ENCODE measurements at places on chromosomes 12 and 14. TPM values are rescaled to one million over a fixed set of nuclear protein-coding genes. Genes with fewer than 3 reads are reported as not detected.

GRCh38 chr12:116959845-116960514 lies 49.2 kb downstream of the FBXW8 start:
- DNase-seq, result no peak

DNA sequence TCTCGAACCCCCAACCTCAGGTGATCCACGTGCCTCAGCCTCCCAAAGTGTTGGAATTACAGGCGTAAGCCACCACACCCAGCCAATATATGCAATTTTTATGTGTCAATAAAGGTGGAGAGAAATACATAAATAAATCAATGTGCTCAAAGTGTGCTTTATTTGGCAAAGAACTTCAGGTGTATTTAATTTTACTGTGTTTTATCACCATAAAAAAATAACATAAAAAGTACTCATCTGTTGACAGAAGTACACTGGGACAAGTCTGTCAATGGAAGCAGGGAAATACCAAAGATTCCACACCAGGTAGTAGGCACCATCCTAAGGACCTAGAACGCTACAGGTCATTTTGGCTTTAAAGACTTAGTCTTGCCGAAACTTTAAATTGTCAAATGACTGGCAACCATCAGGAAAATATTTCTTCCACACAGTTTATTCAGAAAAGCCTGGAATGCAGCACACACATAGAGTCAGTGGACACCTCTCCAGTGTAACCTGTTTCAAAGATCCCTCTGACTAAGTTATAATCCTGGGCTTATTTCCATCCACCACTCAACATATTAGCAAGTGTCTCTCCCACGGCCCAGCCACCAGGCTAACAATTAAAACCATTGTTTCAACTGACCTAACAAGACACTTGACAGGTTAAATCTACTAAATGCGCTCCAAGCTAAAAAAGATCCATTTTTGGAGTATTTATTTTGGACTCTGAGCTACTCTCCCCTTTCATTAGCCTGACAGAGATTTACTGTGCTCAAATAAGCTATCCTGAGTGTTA lies 4.2 kb downstream of the ERO1A start:
- DNase-seq, result no peak

DNA sequence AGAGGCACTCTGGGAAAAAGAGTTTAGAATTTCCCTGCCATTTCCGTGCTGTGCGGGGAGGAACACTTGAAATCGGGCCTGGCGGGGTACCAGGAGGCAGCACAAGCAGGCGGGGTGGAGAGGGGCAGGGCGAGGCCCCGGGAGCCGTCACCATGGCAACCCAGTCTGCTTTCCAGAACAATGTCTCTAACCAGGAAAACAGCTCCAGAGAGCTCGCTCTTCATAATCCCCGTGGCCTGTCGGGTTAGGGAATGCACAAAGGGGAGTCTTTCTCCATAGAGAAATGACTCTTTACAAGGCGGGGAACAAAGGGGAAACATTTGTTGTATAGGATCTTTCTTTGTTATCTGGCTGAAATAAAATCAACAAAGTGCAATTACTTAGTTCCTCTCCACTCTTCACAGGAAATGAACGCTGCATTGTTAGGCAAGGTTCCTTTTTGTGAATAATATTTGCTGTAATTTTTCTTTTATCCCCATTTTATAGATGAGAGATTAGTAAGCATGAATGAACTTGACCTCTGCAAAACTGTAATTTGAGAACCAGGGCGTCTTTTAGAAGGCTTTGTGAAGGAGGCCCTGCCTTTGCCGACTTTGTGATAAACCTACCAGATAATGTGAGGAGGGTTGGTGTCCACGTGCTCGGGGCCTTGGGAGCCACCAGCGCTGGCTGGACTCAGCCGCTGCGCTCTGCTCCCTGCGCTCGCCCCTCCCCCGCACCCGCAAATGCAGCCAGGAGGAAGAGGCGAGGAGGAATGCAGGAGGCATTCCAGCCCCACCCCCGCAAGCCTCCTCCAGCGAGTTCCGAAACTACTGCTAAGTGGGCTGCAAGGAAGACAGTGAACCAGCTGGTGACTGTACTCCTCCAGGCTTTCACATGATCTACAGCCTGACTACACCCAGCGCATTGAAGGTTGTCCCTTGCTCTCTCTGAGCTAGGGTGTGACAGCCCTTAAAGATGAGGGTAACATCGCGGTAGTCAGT lies 105.2 kb upstream of the ATF7IP start:
- DNase-seq, result peak; percentile 94

DNA sequence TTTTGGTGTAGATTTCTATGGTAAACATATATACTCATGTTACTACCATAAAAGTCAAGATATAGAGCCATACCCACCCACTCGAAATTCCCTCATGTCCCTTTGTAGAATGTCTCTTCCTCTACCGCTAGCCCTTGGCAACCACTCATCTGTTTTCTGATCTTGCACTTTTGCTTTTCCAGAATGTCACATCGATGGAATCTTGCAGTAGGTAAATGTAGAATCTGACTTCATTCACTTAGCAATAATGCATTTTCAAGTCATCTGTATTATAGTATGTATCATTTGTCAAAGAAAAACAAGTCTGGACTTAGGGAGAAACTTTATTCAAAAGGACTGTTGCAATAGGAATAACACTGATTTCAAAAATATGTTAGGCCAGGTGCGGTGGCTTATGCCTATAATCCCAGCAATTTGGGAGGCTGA lies 19.3 kb upstream of the CLEC2D start:
- no peak for DNase-seq

DNA sequence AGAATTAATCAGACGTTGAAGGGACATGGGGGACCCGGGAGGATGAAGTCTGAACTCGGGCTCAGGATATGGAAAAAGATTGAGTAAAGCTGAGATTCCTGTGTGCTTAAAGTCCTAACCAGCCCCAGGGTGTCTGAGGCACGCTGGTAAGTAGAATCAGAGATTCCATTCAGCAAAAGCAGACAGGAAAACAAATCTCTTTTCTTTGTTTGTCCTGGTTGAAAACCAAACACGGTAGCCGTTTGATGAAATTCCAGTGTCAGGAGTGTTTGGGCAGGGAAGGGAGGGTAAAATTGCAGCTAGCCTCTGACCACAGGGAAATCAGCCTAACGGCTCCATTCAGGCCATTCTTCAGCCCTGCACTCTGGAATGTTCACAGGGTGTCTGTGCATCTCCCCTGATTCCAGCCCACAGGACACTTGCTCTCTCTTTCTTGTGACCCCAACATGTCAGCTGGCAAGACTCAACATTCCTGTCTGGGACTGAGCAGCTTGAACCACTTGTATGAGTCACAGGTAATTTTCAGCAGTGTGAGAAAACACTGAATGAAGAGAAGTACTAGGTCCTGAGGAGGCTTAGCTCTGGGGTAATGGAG lies 31.0 kb downstream of the NINJ2 start:
- no peak for DNase-seq

DNA sequence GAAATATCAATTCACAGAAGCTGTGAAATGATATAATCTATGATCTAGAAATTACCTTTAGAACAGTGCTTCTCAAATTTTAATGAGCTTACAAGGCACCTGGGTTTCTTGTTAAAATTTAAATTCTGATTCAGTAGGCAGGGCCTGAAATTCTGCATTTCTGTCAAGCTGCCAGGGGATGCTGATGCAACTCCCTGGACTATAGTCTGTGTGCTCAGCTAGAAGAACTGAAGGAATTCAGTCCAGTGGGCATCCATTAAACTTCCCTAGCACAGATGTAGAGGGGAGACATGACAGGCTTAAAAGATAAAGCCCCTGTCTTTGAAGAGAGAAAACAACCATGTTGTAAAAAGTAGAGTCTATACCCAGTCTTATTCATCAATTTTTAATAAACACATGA lies 441.8 kb downstream of the TMTC2 start:
- no peak for DNase-seq

DNA sequence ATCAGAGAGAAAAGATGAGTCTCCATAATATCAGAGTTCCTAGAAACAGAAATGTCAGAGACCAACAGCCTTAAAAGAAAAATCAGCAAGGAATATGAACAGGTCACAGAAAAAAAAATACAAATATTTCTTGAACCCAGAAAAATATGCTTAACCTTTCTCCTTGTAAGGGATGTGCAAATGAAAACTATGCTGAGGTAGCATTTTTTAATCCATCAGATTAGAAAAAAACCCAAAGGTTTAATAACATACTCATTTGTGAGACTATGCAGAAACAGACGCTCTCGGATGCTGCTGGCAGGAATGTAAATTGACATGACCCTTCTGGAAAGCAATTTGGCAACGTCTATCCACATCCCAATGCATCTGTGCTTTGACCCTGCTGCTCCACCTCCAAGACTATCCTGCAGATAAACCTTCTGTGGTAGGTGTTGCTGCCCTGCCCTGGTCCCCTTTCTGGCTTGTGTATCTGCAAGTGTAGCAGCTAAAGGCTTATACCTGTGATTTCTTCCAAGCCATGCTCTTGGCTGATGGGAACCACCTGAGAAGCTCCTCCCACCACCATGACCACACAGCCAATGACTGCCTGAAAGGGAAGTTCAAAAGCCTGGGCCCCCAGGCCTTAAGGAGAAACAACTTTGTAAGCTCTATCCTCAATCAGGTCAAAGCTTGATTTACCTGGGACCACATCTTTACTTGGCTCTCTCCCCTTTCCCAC lies 49.4 kb downstream of the LTBP2 start:
- DNase-seq, result no peak

DNA sequence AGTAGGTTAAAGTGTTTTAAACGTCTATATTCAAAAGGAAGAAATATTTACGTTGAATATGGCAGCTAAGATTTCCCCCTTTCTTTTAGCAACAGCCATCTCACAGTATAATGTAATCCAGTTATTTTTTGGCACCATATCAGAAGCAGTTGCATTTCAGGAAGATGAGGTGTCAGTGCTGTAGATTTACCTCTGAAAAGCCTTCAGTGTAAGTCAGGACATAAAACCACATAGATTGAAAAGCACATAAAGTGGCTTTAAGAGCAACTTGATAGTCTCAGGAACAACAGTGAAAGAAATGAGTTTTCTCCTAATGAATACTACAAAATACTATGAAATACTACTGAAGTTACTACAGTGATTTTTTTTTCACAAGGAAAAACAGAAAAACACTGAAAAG lies 6.9 kb downstream of the MLH3 start:
- DNase-seq, result peak; percentile 58

GRCh38 chr12:82756303-82756702 lies 69.6 kb downstream of the TMTC2 start:
- no peak for DNase-seq

DNA sequence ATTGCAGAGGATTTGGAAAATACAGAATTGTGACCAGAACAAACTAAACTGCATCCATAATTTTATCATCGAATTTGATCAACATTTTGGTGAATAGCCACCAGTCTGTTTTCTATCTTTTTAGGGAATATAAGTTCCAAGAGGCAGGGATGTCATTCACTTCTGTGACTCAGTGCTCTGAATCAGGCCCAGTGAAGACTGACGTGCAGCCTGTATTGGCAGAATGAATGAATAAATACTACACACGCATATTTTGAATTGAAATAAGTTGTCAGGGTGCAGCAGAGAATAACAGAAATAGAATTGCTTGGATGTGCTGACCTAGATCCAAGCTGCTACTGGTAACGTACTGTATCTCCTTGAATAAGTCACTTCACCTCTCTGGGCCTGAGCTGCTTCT lies 1.3 kb upstream of the EMP1 start:
- no peak for DNase-seq

GRCh38 chr12:129215556-129215955 lies 362.3 kb downstream of the GLT1D1 start:
- DNase-seq, result no peak

DNA sequence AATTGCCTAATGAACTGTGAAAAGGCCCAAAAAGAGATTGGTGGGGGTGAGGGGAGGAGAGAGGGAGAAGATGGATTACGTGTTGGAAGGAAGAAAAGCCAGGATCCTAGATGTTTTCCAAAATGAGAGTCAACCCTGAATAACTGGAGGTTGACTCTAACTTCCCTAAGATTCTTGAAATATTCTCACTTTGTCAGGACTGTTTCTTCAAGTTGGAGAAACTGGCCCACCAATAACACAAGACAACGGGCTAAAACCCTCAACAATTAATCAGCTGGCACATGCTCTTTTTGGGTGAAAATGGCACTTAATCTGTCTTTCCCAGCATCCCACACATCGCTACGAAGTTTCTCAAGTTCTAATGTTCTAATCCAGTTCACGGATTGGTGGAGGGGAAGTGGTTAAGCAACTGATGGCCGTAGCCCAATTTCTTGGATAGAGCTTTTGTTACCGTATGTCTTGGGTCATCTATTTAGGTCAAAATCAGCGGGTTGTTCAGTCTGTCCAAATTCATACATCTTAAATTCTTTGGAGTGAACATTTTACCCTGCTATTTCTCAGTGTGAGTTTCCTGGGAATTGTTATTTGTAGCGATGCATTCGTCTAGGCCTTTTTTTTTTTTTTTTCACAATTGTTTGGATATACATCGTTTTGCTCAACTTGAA lies 49.0 kb downstream of the GPHB5 start:
- DNase-seq, result no peak

- no peak for DNase-seq
These were observed 82.3 kb downstream of the PUS7L start for GRCh38 chr12:43676183-43676813.

DNA sequence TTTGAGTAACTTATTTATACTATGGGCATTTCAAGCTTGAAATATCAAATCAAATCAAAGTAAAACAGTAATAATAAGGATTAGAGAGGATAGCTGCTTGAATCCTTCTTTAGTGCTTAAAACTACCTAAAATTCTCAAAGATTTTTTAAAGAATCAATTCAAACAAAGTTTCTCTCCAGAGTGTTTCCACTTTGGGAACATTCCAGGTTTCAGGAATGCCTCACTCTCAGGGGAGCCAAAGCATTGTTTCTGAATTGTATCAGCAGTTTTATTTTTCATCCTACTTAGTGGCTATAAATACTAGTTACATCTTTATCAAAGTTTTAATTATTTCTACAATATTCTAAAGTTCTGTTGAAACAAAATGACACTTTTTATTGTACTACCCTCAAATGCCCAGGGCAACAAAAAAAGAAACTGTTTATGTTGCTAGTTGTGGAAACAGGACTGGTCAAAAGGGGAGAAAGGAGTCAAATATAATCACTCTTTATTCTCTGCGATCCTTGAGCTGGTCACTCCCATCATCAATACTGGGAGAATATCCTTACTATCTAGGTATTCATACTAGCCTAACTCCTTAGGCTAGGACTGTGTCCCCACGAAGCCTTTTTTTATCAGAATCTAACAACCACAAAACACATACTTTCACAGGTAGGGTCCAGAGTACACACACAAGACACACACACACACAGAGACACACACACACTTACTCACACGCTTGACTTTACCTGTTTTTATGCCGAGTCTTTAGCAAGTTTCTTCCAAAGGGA lies 598 bp downstream of the RASSF9 start:
- DNase-seq, result peak; percentile 72

- no peak for DNase-seq
These were observed 15.4 kb downstream of the TRAFD1 start for GRCh38 chr12:112140728-112141127.

GPR135 gene
- 2.2 TPM for polyA plus RNA-seq

KRT86 gene
- polyA plus RNA-seq, result 0.27 TPM

TMEM233 gene
- polyA plus RNA-seq, result 4.9 TPM

LMNTD1 gene
- not detected for polyA plus RNA-seq

DNAI7 gene
- 0.29 TPM for polyA plus RNA-seq

RTL1 gene
- polyA plus RNA-seq, result 33.0 TPM

PRPF40B gene
- 15.3 TPM for polyA plus RNA-seq

TSHR gene
- polyA plus RNA-seq, result 0.63 TPM

Measured in muscle of back (tissue), 13 donors.